ENCODE measurements at places on chromosomes 5 and 9.

DNA sequence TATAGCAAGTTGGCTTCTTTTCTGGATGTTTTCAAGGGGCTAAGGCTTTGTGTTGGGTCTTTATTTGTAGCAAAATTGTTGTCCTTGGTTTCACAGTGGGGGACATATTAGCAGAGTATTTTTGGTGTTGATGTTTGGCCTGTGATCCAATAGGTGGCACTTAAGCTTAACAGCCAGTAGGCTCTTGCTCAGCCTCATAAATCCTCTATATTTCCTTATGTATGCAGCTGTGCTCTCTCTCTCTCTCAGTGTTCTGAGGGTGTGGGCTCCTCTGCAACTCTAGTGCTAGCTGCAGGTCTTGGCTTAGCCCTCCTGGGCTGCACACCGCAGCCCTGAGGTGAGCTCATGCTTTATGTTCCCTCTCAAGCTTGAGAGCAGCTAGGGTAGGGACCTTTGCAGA is 195.0 kb upstream of the GHR start:
- no peak for DNase-seq

DNA sequence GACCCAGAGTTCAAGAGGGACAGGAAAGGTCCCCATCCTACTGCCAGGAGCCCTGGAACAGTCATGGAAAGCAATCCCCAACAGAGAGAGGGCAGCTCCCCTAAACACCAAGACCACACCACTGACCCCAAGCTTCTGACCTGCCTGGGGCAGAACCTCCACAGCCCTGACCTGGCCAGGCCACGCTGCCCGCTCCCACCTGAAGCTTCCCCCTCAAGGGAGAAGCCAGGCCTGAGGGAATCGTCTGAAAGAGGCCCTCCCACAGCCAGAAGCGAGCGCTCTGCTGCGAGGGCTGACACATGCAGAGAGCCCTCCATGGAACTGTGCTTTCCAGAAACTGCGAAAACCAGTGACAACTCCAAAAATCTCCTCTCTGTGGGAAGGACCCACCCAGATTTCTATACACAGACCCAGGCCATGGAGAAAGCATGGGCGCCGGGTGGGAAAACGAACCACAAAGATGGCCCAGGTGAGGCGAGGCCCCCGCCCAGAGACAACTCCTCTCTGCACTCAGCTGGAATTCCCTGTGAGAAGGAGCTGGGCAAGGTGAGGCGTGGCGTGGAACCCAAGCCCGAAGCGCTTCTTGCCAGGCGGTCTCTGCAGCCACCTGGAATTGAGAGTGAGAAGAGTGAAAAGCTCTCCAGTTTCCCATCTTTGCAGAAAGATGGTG is 31.6 kb downstream of the CD180 start:
- no peak for DNase-seq

DNA sequence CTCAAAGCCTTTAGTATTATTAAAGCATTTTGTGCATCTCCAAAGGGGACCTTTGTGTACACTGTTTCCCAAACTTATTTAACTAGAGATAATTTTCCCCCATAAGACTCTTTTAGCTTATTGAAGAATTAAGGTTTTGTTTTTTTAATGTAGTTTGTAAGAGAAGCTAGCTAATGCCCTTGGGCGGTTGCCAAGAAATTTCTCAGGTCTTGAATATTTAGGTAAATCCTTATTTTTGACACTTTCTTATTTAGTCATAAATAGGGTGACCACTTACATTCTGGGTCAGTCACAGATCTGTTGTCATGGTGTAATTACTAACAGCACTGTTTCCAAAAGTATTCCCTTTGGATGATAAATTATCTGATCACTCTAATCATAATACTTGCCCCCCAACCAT is 27.2 kb downstream of the TNFAIP8 start:
- DNase-seq, result no peak

DNA sequence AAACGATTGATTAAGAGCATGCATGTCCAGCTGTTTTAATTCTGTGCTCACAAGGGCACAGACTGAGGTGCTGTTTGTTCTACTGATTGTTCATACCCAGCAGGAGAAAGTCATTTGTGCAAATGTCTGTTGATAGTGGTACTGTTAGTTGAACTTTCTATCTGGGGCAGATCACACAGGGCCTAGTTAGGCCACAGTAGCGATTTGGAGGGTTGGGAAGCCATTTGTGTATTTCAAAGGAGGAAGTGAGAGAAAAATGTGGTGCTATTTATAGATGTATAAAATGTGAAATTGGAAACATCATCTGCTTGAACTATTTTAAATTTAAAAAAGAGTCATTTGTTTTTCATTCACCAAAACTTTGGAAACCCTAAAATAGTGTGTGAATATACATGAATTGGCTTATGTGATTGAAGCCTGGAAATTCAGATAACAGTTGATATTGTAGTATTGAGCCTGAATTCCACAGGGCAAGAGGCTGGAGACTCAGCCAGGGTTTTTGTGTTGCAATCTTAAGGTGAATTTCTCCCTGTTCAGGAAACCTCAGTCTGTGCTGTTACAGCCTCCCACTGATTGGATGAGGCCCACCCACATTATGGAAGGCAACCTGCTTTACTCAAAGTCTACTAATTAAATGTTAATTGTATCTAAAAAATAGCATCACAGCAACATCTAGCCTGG is 162.0 kb upstream of the CDKN2B start:
- no peak for DNase-seq

DNA sequence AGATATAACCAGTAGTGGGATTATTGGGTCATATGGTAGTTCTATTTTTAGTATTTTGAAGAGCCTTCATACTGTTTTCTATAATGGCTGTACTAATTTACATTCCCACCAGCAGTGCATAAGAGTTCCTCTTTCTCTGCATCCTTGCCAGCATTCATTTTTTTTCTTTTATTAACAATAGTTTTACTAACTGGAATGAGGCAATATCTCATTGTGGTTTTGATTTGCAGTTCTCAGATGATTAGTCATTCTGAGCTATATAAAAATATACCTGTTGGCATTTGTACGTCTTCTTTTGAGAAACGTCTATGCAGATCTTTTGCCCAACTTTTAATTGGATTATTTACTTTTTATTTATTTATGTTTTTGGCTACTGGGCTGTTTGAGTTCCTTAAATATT is 1579.3 kb upstream of the CDH6 start:
- no peak for DNase-seq

DNA sequence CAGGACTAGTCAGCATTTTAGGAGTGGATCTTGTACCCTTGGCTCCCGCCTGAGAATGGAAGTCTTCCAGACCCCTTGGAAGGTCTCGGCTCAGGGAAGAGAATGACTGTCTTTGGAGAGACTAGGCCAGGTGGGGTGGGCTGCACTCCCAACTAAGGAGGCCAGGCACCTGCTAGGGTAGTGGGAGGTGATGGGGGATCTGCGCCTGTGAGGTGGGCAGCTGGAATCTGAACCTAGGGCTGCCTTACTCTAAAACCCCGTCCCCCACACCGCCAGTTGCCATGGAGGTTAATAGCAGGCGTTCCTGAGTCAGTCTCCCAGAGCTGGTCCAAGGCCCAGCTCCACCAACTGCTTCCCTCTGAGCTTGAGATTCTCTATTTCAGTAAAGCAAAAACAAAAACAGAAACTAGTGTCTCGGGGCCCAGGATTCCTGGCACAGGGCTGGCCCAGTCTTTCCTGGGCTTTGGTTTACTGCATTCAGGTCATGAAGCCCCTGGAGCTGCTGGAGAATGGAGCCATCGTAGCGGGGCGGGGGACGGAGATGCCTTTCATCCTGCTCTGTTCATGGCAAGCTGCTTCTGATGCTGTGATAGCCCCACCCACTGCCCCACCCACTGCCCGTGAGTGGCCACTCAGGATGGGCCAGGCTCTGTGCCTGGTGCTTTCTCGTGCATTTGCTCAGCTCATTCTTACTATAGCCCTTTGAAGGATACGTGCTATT is 57.5 kb downstream of the DAB2IP start:
- DNase-seq, result no peak

GRCh38 chr5:137051161-137051560 is 448.0 kb downstream of the SPOCK1 start:
- no peak for DNase-seq

Measured in activated naive CD4-positive, alpha-beta T cell treated with anti-CD3 and anti-CD28 coated beads, Interleukin-2, amount 50 U/mL, for 72 hours (primary cell).